Erythroblast (primary cell): ENCODE measurements at places on chromosomes 7 and 10.

- no peak for DNase-seq
Observed at GRCh38 chr7:99729486-99730237, 5.3 kb downstream of the CYP3A7 start.

- no peak for DNase-seq
Observed at GRCh38 chr7:32255036-32255435, 184.8 kb upstream of the PDE1C start.

GRCh38 chr7:16084370-16084769, 337.0 kb downstream of the CRPPA start:
- DNase-seq: no peak

DNA sequence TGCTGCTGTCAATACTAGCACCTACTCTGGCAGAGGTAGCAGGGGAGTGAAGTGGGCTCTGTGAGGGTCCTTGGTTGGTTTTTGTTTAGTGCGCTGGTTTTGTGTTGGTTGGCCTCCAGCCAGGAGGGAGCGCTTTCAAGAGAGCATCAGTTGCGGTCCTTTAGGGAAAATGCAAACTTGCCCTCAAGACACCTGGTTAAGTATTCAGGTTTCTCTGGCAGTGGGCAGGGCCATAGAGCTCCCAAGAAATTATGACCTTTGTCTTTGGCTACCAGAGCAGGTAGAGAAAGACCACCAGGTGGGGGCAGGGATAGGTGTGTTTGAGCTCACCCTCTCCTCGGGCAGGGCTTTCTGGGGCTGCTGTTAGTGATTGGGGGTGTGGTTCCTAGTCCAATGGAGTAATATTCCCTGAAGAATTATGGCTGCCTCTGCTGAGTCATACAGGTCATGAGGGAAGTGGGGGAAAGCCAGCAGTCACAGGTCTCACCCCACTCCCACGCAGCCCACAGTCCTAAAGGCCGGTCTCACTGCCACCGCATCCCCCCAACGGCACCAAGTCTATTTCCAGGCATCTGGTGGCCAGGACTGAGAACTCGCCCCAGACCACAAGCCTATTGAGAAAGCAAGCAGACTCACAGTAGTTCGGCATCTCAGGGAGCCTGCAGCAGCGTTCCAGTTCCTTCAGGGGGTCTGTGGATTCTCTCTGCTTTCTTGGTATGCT, 280.5 kb downstream of the SFMBT2 start:
- DNase-seq: no peak

- DNase-seq: no peak
Observed at GRCh38 chr10:28922127-28922526, 244.8 kb downstream of the BAMBI start.

- no peak for DNase-seq
Observed at GRCh38 chr10:53122281-53122680, 349.7 kb upstream of the MBL2 start.

GRCh38 chr10:25965584-25965983, 31.6 kb downstream of the MYO3A start:
- DNase-seq: no peak

GRCh38 chr7:148772297-148773089, 73.8 kb downstream of the CUL1 start:
- no peak for DNase-seq

DNA sequence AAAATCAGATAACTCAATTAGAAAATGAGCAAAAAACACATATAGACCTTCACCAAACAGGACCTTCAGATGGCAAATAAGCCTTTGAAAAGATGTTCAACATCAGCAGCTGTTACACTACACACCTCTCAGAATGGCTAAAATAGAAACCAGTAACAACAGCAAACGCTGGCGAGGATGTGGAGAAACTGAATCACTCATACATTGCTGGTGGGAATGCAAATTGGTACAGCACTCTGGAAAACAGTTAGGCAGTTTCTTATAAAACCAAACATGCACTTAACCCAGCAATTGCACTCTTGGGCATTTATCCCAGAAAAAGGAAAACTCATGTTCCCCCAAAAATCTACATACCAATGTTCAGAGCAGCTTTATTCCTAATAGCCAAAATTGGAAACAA, 37.7 kb upstream of the SMARCD3 start:
- DNase-seq: no peak

- no peak for DNase-seq
Observed at GRCh38 chr7:40470091-40470592, 335.3 kb downstream of the SUGCT start.

DNA sequence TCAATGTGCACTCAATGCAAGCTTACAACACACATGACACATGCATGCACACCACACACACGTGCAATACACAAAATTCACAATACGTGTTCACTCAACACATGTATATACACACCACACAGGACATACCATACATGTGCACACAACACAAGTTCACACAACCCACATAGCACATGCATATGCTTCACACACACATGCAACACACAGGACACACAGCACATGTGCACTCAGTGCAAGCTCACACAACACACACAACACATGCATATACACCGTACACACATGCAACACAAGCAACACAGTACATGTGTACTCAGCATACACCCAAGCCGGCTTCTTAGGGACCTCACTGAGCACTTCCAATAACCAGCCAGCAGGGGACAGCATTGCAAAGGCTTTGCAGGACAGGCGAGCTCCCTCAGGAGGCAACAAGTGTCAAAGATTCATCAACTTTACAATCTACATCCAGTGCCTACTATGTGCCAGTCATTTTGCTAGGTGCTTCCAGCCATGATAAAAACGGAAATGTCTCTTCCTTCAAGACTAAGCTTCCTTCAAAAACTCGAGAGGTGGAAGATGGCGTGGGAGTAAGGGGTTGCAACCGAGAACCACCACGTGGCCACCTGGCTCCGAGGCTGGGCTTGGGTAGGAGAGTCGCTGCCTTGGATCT, 61.1 kb downstream of the JCAD start:
- peak; percentile 74 for DNase-seq

DNA sequence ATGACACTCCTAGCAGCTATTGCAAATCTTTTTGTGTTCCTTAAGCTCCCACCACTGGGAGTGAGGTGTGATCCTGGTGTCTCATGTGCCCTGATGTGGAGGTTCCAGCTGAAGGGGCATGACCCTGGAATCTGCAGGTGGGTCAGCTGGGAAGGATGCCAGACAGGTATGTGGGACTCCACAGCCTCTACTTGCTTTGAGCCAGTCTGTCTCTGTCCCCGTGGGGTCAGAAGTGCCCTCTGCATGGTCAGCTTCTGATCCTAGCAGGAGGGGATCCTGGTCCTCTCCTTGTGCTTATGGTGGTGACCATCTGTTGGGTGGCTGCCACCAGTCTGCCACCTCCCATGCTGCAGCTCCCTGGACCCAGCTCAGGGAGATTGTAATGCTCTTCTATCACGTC, 51.1 kb upstream of the COMTD1 start:
- no peak for DNase-seq

DNA sequence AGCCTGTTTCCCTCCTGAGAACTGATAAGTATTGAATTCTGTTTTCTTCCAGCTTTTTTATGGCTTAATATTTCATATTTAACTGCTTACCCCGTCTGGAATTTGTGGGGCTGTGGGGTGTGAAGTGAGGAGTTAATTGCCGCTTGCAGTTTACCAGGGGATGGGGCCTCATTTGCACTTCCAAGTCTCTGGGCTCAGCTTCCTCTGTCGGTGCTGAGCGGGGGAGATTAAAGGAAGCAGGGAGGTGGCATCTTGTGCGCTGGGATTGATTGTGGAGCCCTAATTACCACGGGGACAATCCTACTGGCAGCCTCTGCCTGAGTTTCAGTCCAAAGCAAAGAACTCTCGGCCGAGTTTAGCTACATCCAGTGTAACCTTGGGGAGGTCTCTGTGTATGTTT, 33.4 kb downstream of the ELFN1 start:
- DNase-seq: no peak

GRCh38 chr7:471866-472639, 47.6 kb downstream of the PDGFA start:
- no peak for DNase-seq

DNA sequence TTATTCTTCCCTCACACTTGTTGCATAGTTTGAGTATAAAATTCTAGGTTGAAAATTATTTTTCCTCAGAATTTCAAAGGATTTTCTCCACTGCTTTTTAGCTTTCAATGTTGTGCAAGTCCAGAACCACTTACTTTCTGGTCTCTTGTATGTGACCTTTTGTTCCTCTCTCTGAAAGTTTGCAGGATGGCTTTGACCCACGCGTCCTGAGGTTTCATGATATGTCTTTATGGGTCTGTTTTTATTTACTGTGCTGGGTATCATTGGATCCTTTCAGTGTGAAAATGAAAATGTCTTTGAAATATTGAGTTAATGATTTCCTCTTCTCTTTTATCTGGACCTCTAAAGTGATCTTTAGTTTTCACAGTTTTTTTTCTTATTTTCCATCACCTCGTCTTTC, 38.5 kb downstream of the C1GALT1 start:
- no peak for DNase-seq

DNA sequence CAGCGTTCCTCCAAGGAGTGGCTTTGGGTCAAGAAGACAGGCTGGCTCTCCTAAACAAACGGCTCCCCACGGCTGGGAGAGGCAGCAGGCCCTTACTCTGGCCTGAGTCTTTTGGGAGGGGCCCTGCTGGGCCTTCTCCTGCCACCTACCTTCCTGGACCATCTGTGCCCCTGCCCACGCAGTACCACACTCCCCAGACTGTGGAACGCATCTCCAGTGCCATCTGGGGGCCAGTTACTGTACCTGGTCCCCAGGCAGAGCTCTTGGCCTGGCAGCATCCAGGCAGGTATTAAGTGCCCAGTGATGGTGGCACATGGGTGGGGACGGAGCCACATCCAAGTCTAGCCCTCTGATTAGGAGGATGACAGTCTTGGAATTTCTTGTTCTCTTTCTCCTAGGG, 14.4 kb downstream of the ALKBH4 start:
- no peak for DNase-seq

DNA sequence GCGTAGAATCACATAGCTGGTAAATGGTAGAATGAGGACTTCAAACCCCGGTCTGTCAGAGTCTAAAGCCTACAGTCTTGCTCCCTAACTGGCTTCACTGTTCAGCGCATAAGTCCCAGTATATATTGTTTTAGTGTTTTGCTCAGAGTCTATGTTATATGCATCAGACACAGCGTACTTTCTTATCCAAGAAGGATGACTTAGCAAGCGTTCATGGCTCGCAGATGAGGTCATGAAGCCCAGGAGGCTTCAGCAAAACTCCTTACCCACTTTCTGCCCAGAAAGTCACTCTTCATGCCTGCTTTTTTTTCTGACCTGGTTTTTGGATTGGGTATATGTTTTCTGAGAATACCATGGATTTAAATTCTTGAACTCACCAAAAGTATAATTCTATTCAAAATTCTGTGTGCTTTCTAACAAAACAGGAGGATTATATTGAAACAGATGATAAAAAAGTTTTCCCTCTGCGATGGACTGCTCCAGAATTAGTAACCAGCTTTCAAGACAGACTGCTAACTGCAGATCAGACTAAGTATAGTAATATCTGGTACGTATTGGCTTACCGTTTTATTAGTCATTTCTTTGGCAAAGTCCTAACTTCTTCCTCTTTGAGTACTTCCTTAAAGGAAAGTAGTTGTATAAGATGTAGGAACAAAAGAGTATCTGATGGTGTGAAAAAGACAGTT, 24.6 kb upstream of the BHLHA15 start:
- no peak for DNase-seq

DNA sequence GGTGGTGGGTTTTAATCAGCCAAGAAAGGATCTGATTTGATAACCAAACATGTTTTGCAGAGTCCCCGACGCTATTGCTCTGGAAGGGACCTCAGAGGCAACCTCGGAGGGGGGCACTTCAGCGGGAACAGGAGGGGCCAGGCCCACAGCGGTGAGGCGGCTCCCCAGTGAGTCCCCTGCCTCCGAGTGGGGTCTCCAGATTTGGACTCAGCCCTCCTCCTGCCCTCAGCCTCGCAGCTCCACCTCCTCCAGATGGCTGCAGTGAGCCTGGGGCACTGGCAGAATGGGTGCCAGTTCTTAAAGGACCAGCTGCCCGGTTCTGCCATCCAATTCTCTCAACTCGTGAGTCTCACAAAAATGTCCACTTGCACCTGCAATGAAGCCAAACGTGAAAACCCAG, 61.0 kb upstream of the NANOS1 start:
- no peak for DNase-seq

GRCh38 chr10:118101501-118101900, 54.8 kb upstream of the RAB11FIP2 start:
- no peak for DNase-seq

- no peak for DNase-seq
Observed at GRCh38 chr10:29853913-29854312, 205.5 kb downstream of the JCAD start.

GRCh38 chr10:17479015-17479615, 24.7 kb upstream of the ST8SIA6 start:
- no peak for DNase-seq

GRCh38 chr10:86387178-86387794, 20.7 kb upstream of the GRID1 start:
- no peak for DNase-seq

- DNase-seq: no peak
Observed at GRCh38 chr7:108589199-108589598, 19.5 kb downstream of the DNAJB9 start.

- no peak for DNase-seq
Observed at GRCh38 chr10:22723783-22724182, 9.4 kb upstream of the PIP4K2A start.

DNA sequence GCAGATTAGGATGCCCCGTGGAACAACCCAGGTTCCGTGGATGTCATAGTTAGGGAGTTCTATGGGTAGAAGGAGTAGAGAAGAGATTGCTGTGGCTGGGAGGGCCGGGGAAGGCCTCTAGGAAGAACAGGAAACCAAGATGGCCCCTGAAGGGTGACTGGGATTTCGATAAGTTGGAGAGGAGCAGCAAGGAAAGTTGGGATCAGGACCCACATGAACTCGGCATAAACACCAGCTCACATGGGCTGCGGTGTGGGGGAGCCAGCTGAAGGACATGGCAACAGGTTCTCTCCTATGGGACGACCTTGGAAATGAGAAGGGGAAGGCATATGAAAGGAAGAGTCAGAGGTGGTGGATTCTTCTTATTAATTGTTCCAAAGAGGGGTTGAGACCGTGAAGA, 333.7 kb upstream of the SHH start:
- no peak for DNase-seq

DNA sequence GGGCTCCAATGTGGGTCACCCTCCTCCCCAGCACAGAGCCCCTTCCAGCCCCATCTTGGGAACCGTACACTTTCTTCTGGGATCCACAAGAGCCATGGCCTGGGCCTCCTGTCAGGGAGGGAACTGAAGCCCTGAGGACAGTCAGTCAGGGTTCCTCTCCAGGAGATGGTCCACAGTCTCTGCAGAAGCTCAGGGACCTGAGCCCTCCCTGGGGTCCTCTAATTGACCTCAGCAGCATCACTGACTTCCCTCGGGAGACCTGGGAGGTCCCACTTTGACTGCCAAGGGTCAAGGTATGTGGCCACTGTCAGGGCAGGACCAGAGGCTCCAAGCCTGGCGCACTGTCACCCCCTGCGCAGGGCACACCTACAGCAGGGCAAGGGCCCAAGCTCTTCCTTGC, 32.3 kb downstream of the NOD1 start:
- no peak for DNase-seq
